A549 treated with CORT108297 at 1 μM for 4 hours (cell line): ENCODE measurements at places on chromosomes 4 and X. TPM values are rescaled to one million over a fixed set of nuclear protein-coding genes. Genes with fewer than 3 reads are reported as not detected.

The ATP6AP1 gene
- 79.6 to 112 TPM (median 110 TPM) in 5 replicates for total RNA-seq

The TRAM1L1 gene
- 0.47 to 0.89 TPM (median 0.55 TPM) in 5 replicates for total RNA-seq

The MMAA gene
- 1.3 to 1.6 TPM (median 1.3 TPM) in 5 replicates for total RNA-seq

The STPG2 gene
- total RNA-seq, result 0.05 TPM in 1 of 5 replicates, not detected in the others

The ARMCX2 gene
- 0.08 to 0.11 TPM in 2 of 5 replicates, not detected in the others for total RNA-seq

The GPR119 gene
- not detected in 5 replicates for total RNA-seq

The CLCN4 gene
- 3.5 to 5.0 TPM (median 4.5 TPM) in 5 replicates for total RNA-seq

The RAB9B gene
- total RNA-seq, result 0.02 to 0.05 TPM (median 0.03 TPM) in 3 of 5 replicates, not detected in the others

The C4orf51 gene
- not detected in 5 replicates for total RNA-seq

The SAT1 gene
- 348 to 472 TPM (median 419 TPM) in 5 replicates for total RNA-seq

The TMEM164 gene
- total RNA-seq, result 46.9 to 59.2 TPM (median 50.8 TPM) in 5 replicates

The ARHGAP36 gene
- total RNA-seq, result not detected in 5 replicates

The GYPE gene
- not detected in 5 replicates for total RNA-seq

The DAPP1 gene
- not detected in 5 replicates for total RNA-seq
